ENCODE measurements at places on chromosomes 4 and X.

DNA sequence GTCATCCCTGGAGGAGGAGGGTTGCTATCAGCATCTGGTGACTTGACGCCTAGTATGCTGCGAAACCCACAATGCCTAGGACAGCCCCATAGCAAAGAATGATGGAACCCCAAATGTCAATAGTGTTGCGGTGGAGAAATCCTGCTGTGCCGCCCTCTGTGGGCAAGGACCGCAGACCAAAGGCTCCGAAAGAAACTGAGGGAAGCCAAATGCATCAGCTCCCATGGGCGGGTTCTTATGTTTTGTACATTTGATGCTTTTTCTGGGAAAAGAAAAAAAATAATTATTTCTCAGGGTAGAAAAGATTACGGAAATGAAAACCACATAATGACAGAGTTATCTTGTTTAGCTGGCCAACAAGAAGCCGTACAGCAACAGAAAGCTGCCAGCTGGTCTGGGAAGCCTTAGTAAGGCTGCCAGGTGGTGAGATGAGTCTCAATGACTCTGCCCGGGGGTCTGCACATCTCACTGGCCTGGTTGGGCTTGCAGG lies 95.0 kb upstream of the TBL1X start:
- no peak for DNase-seq

DNA sequence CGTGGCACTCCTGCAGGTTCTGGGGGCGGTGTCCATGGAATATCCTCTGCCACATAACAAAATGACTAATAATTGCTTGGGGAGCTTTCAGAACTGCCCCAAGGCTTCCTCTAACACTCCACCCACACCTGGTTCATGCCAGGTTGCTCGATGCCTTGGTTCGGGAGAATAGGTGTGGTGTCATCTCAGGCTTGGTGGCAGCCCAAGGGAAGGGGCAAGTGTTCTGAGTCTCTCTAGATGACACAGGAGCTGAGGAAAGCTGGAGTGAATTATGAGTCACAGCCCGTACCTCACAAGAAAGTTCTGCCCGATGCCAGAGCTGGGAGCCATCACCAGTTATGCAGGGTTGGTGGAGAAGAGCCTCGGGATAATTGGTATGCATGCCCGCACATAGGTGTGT lies 14.7 kb downstream of the FTSJ1 start:
- DNase-seq: no peak

- no peak for DNase-seq
These were observed 150.2 kb downstream of the RRAGB start for GRCh38 chrX:55867708-55868107.

GRCh38 chr4:165834116-165834515 lies 38.9 kb upstream of the TLL1 start:
- DNase-seq: no peak

GRCh38 chr4:139700568-139700967 lies 34.9 kb downstream of the MGST2 start:
- no peak for DNase-seq

GRCh38 chrX:118353081-118353850 lies 7.4 kb downstream of the WDR44 start:
- DNase-seq: no peak

DNA sequence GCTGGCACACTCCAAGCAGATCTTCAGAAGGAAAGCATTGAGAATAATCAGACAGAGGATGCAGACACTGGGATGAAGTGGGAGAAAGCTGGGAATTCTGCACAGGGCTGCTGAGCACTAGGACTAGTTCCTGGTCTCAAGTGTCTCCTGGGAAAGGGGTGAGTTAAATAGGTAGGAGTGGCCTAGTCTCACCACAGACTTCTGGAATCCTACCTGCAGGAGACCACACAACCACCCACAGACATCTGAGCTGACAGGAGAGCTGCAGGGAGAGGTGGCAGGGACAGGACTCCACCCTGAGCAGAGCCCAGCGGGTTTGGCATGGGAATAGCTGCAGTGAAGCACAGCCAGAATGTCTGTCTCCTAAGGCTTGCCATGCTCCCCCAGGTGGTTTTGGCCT lies 95.1 kb upstream of the GALNTL6 start:
- DNase-seq: no peak

All from fibroblast of skin of scalp (primary cell).